Activated CD4-positive, alpha-beta T cell treated with anti-CD3 and anti-CD28 coated beads for 48 hours (primary cell): ENCODE measurements at places on chromosomes 4 and X.

- no peak for DNase-seq
These were observed 25.2 kb downstream of the DDIT4L start for GRCh38 chr4:100164808-100165760.

GRCh38 chrX:45876206-45876605 is 669.0 kb downstream of the ZNF674 start:
- DNase-seq, result no peak

DNA sequence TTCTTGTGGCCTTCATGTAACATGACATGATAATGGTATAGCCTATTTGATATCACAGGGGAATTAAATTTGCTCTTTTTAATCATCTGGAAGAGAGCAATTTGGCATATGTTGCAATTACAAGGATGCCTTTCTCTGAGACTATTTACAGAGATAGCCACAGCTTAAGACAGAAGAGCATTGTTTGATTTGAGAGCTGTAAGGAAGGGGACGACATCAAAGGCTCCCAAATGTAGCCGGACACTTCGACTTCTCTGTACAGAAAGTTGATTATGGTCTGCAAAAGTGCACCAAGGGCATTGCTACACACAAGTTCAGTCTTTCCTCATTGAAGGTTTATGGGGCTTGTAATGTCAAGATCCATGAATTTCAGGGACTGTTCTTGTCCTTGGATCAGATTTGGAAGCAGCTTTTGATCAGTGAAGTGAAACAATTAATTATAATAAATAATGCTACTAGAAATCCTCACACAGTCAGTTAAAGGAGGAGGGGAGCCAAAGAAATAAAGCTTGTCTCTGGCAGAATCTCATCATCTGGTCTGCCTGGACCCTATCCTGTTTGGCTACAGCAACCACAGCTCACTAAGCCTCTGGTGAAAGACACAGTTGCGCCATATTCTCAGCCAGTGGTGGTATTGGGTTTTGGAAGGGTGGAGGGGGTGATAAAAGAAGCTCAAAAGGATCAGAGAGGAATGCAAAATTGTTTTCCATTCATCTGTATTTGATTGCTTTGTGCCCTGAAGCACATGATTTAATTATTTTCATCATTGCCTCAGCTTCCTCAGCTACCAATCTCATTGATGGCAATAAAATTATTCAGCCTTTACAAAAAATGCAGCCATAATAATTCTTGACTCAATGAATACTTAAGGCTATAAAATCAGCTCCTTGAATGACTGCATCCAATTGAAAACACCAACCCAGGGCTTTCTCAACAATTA is 654.3 kb upstream of the LCORL start:
- DNase-seq, result no peak

DNA sequence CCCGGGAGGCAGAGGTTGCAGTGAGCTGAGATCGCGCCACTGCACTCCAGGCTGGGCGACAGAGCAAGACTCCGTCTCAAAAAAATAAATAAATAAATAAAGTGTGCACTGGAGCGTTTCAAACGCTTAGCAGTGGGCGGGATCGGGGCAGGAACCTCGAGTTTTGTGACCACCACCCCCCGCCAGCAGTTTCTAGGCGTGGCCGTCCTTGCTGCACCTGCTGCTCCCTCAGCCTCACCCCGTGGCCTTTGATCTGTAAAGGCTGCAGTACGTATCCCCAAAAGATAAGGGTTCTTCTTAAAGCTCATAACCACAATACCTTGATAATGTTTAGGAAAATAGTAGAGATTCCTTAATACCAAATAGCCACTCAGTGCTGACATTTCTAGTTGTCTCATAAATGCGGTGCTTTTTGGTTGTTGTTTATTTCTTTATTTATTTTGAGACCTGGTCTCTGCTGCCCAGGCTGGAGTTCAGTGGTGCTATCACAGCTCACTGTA is 33.2 kb downstream of the PCGF3 start:
- no peak for DNase-seq

DNA sequence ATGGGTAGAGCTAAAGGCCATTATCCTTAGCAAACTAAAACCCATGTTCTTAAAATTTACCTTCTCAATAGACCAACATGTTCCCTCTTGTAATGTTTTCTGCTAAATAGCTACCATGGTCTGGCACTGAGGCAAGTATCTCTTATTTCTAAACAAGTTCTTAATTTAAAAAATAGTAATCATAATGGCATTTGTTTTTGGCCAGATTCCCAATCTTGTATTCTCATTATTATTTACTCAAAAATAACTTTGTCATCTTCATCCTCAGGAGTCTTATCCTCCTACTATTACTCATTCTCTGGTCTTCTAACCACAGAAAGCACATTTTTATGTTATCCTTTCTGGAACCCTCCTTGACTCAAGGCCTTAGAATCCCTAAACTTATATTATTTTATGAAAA is 931.2 kb downstream of the CCSER1 start:
- DNase-seq, result no peak

- peak; percentile 18 for DNase-seq
These were observed 25.9 kb downstream of the COL25A1 start for GRCh38 chr4:109276482-109277095.

- no peak for DNase-seq
These were observed 241.8 kb downstream of the GRIA3 start for GRCh38 chrX:123425904-123426303.

- peak; percentile 8 for DNase-seq
These were observed 9.8 kb upstream of the TIGD2 start for GRCh38 chr4:89101256-89102161.
